ENCODE measurements at places on chromosomes 4 and X. TPM values are rescaled to one million over a fixed set of nuclear protein-coding genes. Genes with fewer than 3 reads are reported as not detected.

Gene BRS3
- total RNA-seq, result not detected

Gene SORCS2
- total RNA-seq, result 1.1 TPM

Gene EXOC1
- 37.2 TPM for total RNA-seq

Gene ARHGAP6
- 3.3 TPM for total RNA-seq

Gene ATP8A1
- total RNA-seq, result 13.8 TPM

Gene IL13RA2
- 0.29 TPM for total RNA-seq

Gene CT45A8
- not detected for total RNA-seq

Gene TDO2
- not detected for total RNA-seq

Measured in lower leg skin (tissue), 4 donors.